ENCODE measurements at places on chromosomes 3 and 15. TPM values are rescaled to one million over a fixed set of nuclear protein-coding genes. Genes with fewer than 3 reads are reported as not detected.

The DLL4 gene
- total RNA-seq, result 1.5 TPM

The SLC27A2 gene
- total RNA-seq, result not detected

The TMEM207 gene
- not detected for total RNA-seq

The ST6GAL1 gene
- total RNA-seq, result 23.8 TPM

The DUOXA1 gene
- total RNA-seq, result not detected

The B3GNT5 gene
- total RNA-seq, result 5.5 TPM

The SLC9A9 gene
- 9.5 TPM for total RNA-seq

The WHAMM gene
- total RNA-seq, result 3.4 TPM

The TRIM71 gene
- total RNA-seq, result not detected

The SLC41A3 gene
- 54.2 TPM for total RNA-seq

The HACL1 gene
- total RNA-seq, result 19.7 TPM

The CD96 gene
- total RNA-seq, result under 0.01 TPM

The ECE2 gene
- not detected for total RNA-seq

The ATP8B4 gene
- 0.75 TPM for total RNA-seq

The FAM174B gene
- total RNA-seq, result 5.0 TPM

The TIMP4 gene
- 0.92 TPM for total RNA-seq

The TRIM42 gene
- total RNA-seq, result not detected

The GPR149 gene
- not detected for total RNA-seq

The TGM4 gene
- not detected for total RNA-seq

The HHATL gene
- total RNA-seq, result not detected

The FANCD2OS gene
- total RNA-seq, result not detected

The CPNE9 gene
- not detected for total RNA-seq

The LRRC31 gene
- total RNA-seq, result not detected

The CSPG4 gene
- total RNA-seq, result 58.4 TPM

The CLDN16 gene
- total RNA-seq, result not detected

The PLSCR5 gene
- not detected for total RNA-seq
